Activated CD4-positive, alpha-beta memory T cell treated with anti-CD3 and anti-CD28 coated beads, Interleukin-2, amount 10 ng/mL, durations not matched to agents 7 days and 5 days (primary cell): ENCODE measurements at places on chromosomes 3 and 15. TPM values are rescaled to one million over a fixed set of nuclear protein-coding genes. Genes with fewer than 3 reads are reported as not detected.

DNA sequence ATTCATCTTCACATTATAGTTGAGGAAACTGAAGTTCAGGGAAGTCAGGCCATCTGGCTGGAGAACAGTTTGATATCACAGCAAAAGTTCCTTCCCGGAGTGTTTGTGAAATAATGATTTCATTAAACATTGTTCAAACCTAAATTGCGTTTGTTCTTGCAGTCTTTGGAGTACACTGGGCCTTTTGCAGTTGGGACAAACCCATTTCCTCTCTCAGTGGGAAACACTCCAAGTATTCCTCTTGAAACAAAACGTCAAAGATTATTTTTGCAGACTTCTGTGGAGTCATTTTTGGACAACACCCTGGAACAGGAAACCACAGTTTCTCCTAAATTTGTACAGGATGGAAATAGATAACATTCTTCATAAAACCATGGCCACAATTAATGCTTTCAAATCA is 287.5 kb downstream of the PTPRG start:
- H3K27ac ChIP-seq = no peak overlapping the region
- H3K4me3 ChIP-seq = no peak overlapping the region
- H3K27me3 ChIP-seq = no peaks in the 10 kb centered on the region
- no peaks in the 10 kb centered on the region for H3K36me3 ChIP-seq
- no peaks in the 10 kb centered on the region for H3K4me1 ChIP-seq

DNA sequence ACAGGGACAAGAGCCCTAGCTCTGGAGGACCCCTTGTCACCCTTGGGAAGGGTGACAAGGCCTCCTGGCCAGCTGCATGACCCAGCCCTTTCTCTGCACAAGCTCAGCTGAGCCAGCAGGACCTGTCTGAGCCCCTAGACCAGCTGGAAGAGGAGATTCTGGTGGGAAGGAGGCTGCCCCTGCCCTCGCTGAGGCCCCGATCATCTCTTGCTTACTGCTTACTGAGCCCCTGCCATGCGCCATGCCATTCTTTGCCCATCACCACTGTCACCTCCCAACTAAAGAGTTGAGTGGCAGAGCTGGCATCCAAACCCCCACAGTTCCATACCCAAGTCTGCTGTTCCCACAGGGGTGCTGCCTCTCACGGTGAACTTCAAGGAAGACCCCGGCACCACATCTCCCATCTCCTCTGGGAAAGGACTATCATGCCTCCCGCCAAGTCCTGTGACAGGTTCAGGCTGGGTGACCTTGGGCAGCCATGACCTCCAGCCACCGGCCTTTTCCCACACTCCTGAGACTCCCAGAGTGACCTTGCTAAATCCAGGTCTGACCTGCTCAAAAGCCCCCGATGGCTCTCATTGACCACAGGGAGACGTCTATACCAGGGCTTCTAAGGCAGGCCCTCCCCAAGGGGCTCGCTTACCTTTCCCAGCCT is 34.0 kb downstream of the ACSBG1 start:
- H3K4me1 ChIP-seq = no peaks in the 10 kb centered on the region
- H3K27me3 ChIP-seq = peaks cover 10% of the 10 kb centered on the region
- no peak overlapping the region for H3K4me3 ChIP-seq
- H3K36me3 ChIP-seq = no peaks in the 10 kb centered on the region
- no peak overlapping the region for H3K27ac ChIP-seq

DNA sequence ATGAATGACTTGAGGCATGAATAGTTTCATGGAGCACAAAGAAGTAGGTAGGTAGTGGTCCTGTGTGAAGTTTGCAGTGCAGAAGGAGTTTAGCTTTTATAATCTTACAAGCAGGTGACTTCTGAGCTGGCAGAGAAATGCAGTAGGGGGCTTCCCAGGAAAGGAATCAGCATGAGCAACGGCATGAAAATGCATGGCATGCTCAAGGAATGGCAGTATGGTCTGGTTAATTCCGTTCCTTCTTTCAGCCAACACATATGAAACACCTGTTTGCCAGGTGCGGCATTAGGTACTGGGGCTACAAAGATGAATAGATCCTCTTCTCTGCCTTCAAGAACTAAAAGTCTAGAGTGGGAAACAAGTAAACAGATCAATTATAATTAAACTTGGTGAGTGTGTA is 138.0 kb upstream of the BHLHE40 start:
- DNase-seq = no peak
- no peaks in the 10 kb centered on the region for H3K27me3 ChIP-seq
- peak overlapping the region; percentile 40 for H3K4me3 ChIP-seq
- peaks cover 91% of the 10 kb centered on the region for H3K4me1 ChIP-seq
- H3K27ac ChIP-seq = peak overlapping the region; percentile 90

DNA sequence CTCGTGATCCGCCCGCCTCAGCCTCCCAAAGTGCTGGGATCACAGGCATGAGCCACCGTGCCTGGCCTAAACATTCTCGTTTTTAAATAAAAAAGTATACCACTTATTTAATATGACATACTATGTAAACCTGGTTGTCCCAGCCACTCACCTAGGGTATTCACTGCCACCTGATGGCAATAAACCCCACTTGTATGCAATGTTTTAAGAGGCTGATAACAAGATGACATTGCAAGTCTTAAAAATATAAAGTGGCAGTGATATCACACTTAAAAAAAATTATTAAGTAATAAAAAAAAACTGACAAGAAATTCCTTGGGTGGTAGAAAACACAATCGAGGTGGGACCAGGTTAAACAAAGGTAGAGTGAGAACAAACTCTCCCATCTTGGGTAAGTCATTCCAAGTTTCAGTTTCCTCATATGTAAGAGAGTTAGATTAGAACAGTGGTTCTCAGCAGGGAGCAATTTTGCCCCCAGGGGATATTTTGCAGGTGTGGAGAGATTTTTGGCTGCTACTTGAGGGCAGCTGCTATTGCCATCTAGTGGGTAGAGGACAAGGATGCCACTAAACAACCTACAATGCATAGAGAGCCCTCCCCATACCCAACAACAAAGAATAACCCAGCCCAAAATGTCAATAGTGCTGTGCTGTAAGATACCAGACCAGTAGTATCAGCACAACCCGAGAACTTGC is 14.5 kb downstream of the ARF4 start:
- peaks cover 45% of the 10 kb centered on the region for H3K36me3 ChIP-seq
- H3K27me3 ChIP-seq = no peaks in the 10 kb centered on the region
- DNase-seq = no peak
- peaks cover 12% of the 10 kb centered on the region for H3K4me1 ChIP-seq
- no peak overlapping the region for H3K27ac ChIP-seq

Gene HGD
- 0.43 TPM for total RNA-seq

- H3K27ac ChIP-seq = no peak overlapping the region
- no peak overlapping the region for H3K4me3 ChIP-seq
- no peaks in the 10 kb centered on the region for H3K36me3 ChIP-seq
- no peak for DNase-seq
Observed at GRCh38 chr15:88011533-88011932, 245.0 kb downstream of the NTRK3 start.

Gene LDHAL6B
- not detected for total RNA-seq

DNA sequence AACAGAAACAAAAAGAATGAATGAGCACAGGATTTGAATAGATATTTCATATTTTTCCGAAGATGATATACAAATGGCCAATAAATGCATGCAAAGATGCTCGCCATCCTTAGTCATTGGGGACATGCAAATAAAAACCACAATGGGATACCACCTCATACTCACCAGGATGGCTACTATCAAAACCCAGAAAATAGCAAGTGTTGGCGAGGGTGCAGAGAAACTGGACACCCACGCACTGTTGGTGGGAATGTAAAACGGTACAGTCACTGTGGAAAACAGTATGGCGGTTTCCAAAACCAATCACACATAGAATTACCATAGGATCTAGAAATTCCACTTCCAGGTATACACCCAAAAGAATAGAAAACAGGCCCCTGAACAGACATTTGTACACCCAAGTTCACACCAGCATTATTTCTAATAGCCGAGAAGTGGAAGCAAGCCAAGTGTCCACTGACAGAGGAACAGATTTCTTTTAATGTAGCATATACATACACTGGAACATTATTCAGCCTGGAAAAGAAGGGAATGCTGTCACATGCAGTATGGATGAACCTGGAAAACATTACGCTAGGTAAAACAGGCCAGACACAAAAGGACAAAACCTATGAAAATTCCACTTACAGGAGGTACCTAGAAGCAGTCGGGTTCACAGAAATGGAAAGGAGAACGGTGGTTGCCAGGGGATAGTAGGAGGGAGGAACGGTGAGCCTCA is 3.6 kb downstream of the RNF168 start:
- no peaks in the 10 kb centered on the region for H3K27me3 ChIP-seq
- peak overlapping the region; percentile 100 for H3K4me3 ChIP-seq
- peaks cover 49% of the 10 kb centered on the region for H3K4me1 ChIP-seq
- peaks cover 69% of the 10 kb centered on the region for H3K36me3 ChIP-seq

- no peak overlapping the region for H3K27ac ChIP-seq
- H3K4me1 ChIP-seq = peaks cover 14% of the 10 kb centered on the region
- no peak overlapping the region for H3K4me3 ChIP-seq
- no peaks in the 10 kb centered on the region for H3K27me3 ChIP-seq
- H3K36me3 ChIP-seq = no peaks in the 10 kb centered on the region
- no peak for DNase-seq
Observed at GRCh38 chr3:7209098-7209497, 348.2 kb downstream of the GRM7 start.

- H3K36me3 ChIP-seq = no peaks in the 10 kb centered on the region
- H3K4me3 ChIP-seq = no peak overlapping the region
- no peaks in the 10 kb centered on the region for H3K4me1 ChIP-seq
- peaks cover 11% of the 10 kb centered on the region for H3K27me3 ChIP-seq
- DNase-seq = peak; percentile 8
- H3K27ac ChIP-seq = no peak overlapping the region
Observed at GRCh38 chr15:78208887-78209645, 25.3 kb downstream of the ACSBG1 start.

- peak overlapping the region; percentile 90 for H3K27ac ChIP-seq
- peaks cover 60% of the 10 kb centered on the region for H3K4me1 ChIP-seq
- H3K36me3 ChIP-seq = peaks cover 44% of the 10 kb centered on the region
- no peak for DNase-seq
- H3K4me3 ChIP-seq = peak overlapping the region; percentile 92
Observed at GRCh38 chr15:75203017-75203907, 1.6 kb downstream of the C15orf39 start.

Gene TEX55
- not detected for total RNA-seq

Gene COL6A5
- 0.03 TPM for total RNA-seq

GRCh38 chr3:25441234-25441856 is 13.3 kb downstream of the RARB start:
- no peak overlapping the region for H3K4me3 ChIP-seq
- no peaks in the 10 kb centered on the region for H3K27me3 ChIP-seq
- no peak for DNase-seq
- H3K4me1 ChIP-seq = no peaks in the 10 kb centered on the region
- H3K27ac ChIP-seq = no peak overlapping the region

- H3K4me1 ChIP-seq = peaks cover 1% of the 10 kb centered on the region
- H3K36me3 ChIP-seq = peaks cover 28% of the 10 kb centered on the region
- H3K27me3 ChIP-seq = no peaks in the 10 kb centered on the region
- no peak overlapping the region for H3K4me3 ChIP-seq
Observed at GRCh38 chr3:160372780-160373179, 26.2 kb downstream of the IFT80 start.

DNA sequence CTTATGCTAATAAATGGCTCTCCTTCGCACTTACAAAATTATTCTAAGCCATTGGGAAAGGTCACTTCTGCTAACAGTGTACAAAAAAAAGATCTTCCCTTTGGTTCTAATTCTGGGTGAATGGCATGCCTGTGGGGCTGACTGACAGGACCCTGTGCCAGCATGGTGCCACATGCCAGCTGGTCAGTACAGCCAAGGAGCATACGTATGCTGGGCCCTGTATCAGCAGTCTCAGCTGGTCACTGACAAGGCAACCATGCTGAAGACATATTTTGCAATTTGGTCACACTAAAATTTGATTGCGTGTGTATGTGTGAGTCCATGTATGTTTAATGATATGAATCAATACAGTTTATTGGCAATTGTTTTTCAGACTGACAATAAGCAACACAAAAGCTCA is 246.1 kb downstream of the TBL1XR1 start:
- H3K36me3 ChIP-seq = no peaks in the 10 kb centered on the region
- no peak overlapping the region for H3K27ac ChIP-seq
- no peak for DNase-seq
- no peaks in the 10 kb centered on the region for H3K4me1 ChIP-seq
- H3K4me3 ChIP-seq = no peak overlapping the region

DNA sequence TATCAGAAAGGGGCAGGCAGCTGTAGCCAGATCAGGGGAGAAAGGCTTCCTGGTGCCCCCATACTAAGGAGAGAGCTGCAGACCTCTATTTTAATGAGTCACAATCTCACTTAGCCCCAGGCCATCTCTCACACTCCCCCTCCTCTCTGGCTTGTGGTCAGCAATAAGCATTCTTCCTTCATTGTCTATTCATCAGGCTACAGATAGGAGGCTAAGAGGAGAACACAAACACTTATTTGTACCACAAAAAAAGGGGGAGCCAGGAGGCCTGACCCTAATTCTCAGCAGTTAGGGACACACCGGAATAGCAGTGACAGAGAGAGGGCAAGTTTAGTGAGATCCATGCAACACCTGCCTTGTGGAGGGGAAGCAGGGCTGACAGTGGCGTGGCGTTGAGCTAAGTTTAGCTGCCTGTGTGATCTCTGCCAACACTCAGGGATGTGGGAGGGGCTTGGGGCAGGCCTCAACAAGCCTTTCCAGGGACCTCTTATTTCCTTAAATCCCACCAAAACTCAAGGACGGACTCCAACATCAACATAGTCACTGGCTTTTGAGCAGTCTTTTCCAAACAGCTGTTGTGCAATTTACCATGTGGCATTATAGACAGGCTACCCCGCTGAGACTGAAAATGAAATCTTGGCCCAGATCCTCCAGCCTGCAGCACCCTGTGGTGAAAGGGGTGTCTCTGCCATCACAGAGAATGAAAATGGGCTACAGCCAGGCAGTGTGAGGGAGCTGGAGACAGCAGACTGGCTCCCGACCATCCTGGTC is 191.9 kb upstream of the TSC22D2 start:
- H3K4me3 ChIP-seq = no peak overlapping the region
- H3K4me1 ChIP-seq = peaks cover 1% of the 10 kb centered on the region
- no peak for DNase-seq

GRCh38 chr15:65177901-65178300 is 7.2 kb downstream of the CLPX start:
- H3K27ac ChIP-seq = no peak overlapping the region
- no peak for DNase-seq
- peaks cover 14% of the 10 kb centered on the region for H3K4me1 ChIP-seq
- H3K4me3 ChIP-seq = no peak overlapping the region
- no peaks in the 10 kb centered on the region for H3K27me3 ChIP-seq

- H3K36me3 ChIP-seq = no peaks in the 10 kb centered on the region
- no peak overlapping the region for H3K4me3 ChIP-seq
- H3K27ac ChIP-seq = no peak overlapping the region
- DNase-seq = no peak
Observed at GRCh38 chr15:29244123-29244522, 25.5 kb downstream of the NSMCE3 start.

DNA sequence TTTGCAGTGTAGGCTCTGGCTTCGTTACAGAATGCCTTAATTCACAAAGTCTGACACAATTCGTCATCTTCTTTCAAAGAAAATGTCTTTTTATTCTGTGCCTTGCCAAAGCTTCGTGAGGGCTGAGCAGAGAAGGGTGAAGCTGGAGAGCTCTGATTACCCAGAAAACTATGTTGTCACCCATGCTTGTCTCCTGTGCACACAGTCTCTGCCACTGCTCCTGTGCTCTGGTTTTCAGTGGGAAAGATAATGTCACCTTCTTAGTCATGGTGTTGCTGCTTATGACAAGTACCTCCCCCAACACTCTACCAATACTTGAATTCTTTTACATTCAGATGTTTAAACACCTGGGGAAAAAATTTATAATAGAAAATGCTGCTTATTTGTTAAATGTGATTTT is 509.2 kb upstream of the GRM7 start:
- DNase-seq = no peak
- no peaks in the 10 kb centered on the region for H3K27me3 ChIP-seq
- no peaks in the 10 kb centered on the region for H3K36me3 ChIP-seq
- no peak overlapping the region for H3K27ac ChIP-seq
- no peak overlapping the region for H3K4me3 ChIP-seq

Gene VIPR1
- total RNA-seq = 7.5 TPM
